Purkinje cell (primary cell): ENCODE measurements at places on chromosomes 16 and 17. TPM values are rescaled to one million over a fixed set of nuclear protein-coding genes. Genes with fewer than 3 reads are reported as not detected.

Gene KCNH6
- polyA plus RNA-seq = 0.34 and 0.81 TPM in 2 replicates

Gene KCTD19
- not detected in 2 replicates for polyA plus RNA-seq

Gene OR2C1
- not detected in 2 replicates for polyA plus RNA-seq

Gene HEATR3
- 1.1 and 1.5 TPM in 2 replicates for polyA plus RNA-seq

Gene ATP1B2
- polyA plus RNA-seq = 56.0 and 70.0 TPM in 2 replicates

Gene GRIN2A
- 20.5 and 22.1 TPM in 2 replicates for polyA plus RNA-seq
